ENCODE measurements at places on chromosomes 1 and 21.

DNA sequence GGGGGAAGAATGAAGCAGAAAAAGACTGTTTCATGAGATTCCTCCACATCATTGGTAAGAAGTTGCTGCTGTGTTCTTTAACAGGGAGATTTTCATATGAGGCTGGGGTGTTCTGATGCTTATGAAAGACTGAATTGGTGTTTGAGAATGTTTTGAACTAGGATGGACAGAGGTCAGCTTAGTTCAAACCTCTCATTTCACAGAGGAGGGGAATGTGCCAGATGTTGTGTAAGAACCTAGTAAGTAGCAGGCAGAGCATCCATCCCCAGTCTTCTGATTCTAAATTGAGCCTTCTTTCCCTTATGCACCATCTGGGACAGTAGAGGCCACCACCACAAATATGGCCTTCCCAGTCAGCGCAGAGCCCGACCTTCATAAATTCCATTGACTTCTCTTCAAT is 43.7 kb downstream of the SAMD13 start:
- DNase-seq = no peak

DNA sequence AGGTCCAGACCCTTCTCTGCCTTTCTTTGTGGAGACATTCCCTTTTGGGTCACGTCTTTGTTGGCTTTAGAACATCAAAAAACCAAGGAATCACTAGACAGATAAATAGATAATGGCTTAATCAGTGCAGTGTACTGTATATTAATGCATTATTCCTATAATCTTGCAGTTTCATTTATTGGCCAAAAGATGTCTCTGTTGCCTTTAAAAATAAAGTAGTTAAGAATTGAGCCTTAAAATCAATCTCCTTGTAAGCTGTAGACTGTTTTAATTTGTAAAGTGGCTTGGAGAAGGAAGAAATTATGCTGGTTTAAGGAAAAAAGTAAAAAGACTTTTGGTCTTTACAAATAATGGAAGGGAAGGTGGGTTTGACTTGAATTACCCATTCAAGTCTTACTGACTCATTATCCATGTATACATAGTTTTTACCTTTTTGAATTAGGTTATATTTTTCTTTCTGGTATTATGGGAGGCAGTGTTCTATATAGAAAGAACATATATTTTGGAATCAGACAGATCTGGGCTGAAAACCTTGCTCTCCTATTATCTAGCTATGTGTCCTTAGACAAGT is 84.6 kb downstream of the VPS13D start:
- no peak for DNase-seq

- DNase-seq = no peak
Measured at GRCh38 chr1:247562198-247562597, 13.3 kb downstream of the GCSAML start.

DNA sequence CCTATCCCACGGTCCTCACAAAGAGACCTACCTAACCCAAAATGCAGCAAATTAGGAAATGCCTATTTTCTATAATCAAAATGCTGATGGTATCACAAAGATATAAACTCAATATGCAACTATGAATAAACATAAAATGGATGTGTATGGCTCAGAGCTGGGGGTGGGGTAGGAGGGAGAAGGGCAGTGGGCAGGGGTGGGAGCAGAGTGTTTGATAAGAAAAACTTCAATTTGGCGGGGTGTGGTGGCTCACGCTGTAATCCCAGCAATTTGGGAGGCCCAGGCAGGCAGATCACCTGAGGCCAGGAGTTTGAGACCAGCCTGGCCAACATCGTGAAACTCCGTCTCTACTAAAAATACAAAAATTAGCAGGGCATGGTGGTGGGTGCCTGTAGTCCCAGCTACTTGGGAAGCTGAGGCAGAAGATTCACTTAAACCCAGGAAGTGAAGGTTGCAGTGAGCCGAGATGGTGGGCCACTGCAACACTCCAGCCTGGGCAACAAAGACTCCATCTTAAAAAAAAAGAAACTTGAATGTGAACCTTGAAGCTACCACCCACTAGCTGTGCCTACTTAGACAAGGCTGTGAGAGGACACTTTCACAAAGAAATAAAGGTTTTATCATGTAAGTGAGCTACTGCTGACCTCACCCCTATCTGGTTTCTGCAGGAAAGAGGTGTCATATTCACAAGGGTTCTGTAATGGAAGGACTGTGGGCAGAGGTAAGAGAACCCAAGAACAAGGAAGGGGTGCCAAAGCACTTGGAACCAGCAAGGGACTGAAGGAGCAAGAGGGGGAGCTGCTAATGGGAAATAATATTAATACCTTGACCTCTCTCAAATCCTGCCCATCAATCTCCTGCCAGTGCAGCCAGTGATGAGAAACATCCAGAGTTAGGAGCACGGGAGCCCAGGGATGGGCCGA is 53.0 kb downstream of the HLCS start:
- DNase-seq = no peak

DNA sequence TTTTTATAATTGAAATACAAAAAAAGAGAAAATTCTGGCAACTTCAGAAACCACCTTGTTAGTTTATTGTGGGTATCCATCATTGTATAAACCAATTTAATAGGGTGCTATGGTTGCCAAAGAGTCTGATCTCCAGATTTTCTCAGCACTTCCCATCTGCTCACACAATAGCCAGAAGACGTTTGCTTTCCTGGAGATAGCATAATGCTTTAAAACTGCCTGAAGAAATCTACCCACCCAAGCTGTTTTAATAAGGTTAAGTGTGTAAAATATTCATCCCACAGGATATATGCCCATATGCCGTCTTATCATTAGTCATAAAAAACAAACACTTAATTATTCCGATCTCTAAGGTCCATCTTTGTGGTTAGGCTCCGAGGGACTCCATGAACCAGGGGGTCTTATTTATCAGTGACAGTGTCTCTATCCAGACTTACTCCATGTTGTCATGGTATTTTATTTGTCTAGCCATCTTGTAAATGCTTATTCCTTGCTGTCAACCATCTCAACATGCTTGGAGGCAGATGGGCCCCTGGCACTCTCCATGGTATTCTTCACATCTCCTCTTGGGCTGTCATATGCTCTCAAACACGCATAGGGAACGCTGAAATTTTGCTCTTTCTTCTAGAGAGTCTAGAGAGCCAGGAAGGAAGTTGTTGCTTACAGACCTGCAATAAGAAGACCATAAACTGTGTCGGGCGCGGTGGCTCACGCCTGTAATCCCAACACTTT is 58.5 kb downstream of the MAP10 start:
- DNase-seq = no peak

DNA sequence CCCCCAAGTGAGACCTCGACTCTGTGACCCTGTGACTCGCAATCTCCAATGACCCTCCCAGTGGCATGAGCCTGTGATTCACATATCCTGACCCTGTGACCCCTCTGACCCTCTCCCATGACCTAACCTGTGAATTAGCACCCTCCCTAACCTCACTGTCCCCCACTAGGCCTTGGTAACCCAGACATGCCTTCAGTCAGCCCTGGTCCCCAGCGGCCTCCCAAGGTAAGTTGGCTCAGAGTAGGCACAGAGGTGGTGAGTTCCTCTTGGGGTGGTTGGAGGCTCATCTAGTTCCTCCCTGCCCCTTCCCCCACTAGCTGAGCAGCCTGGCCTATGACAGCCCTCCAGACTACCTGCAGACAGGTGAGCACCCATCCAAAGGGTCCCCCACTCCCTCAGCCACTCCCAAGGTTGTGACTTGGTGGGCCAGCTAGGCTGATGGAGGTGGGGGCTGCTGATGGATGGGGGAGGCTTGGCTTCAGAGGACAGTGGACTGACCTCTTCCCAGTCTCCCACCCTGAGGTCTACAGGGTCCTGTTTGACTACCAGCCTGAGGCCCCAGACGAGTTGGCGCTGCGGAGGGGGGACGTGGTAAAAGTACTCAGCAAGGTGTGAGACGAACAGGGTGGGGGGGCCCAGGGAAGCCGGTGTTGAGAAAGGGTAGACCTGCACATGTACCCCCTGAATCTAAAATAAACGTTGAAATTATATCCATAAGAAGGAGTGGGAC is 1.6 kb downstream of the SH3D21 start:
- DNase-seq = no peak

DNA sequence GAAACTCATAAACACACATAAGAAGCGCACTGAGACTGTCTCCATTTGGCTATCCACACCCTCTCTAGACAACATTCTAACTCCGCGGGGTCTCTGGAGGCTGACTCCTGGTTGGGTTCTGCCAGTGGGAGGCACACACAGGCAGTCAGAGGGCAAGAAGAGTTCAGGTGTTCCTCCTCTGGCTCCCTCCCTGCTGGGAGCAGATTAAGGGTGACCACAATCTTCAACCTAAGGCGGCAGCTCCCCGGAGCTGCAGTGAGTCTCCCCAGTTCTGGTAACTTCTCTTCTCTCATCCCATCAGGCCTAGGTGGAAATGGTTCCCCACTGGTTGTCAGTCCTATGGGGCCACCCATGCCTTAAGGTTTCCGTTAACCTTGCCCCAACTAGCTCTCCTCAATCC is 7.4 kb upstream of the TENT5C start:
- DNase-seq = no peak

DNA sequence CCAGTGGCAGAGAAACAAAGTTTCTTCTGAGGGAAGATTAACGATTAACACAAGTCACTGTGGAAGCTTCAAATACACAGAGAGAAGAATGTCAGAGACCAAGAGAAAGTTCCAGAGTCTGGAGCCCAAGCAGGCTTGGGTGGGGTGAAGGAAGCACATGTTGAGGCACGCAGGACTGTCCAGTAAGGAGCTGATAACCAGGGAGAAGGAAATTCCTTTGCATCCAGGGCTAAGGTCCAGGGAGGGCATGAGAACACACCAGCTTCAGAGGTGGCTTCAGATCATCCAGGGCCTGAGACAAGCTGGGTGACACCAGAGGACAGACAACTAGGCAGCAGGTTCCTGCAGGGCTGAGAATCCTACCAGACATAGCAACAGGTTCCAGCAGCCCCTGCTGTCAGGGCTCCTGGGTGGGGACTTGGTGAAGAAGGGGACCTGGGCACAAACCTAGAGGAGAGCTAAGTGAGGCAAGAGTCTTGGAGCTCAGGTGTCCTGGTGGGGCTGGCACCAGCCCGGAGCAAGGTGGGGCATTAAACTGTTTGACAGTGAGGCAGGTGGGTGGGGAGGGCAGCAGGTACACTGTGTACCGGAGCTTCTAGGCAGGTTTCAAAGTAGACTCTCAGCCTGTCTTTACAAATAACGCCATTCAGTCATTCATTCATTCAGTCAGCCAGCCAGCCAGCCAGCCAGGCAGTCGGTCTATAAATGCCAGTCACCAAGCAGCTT is 2.6 kb upstream of the SPRR1A start:
- no peak for DNase-seq

- DNase-seq = no peak
Measured at GRCh38 chr1:66396212-66396890, 137.6 kb upstream of the SGIP1 start.

DNA sequence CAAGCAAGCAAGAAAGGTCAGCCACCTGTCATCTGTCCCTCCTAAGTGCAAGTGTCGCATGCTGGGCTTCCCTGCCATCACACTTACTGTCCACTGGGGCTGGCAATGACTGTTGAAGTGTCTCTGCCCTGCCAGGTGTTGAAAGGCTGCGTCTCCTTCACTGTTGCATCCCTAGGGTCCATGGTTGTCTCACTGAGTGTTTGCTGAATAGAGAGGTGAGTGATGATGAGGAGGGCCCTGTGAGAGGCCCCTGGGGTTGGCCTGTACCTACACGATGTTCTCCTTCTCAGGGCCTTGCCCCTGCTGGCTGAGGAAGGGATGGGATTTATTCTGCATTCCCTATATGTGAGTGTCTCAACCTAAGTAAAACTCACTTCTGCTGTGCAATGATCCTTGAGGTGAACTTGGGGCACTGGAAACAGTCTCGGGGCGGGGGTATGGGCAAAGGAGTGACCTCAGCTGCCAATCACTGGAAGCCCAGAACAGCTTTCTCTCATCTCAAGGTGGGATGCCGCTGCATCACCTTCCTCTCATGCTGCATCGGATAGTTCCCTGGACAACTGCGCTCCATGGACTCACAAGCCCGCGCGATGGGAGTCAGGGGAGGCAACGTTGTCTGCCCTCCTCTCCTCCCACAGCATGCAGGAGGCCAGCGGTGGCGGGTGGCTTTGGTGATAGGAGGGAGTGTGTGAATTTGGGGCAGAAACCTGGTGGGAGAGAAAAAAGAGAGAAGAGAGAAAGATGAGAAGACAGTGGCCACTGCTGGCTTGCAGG is 35.8 kb upstream of the SOX13 start:
- DNase-seq = no peak

DNA sequence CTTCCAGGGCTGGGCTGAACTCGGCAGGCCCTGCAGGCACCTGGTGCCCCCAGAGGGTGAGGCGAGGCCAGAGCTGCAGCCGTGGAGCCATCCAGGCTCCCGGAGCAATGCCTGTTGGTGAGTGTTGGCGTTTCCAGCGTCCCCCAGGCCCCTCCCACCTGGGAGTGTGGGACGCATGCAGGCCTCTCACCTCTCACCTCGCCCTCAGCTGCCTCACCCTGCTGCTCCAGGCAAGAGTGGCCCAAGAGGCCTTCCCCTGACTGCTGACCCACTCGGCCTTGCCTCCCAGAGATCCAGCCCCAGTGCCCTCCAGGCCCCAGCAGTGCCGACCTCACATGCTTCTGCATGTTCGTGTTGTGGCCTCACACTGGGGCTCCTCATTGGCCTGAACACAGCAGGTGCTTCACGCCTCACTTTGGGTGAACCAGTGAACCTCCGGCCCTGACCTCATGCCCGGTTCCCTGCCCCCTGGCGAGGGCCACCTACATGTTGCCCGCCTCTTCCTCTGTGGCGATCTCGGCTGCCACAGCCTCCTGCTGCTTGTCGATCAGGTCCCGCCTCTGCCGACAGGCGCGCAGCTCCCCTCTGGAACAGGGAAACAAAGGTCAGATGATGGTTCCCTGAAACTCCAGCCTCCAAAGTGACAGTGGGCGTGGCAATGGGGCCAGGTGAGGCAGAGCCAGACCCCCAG is 17.0 kb downstream of the CFAP74 start:
- DNase-seq = no peak

- no peak for DNase-seq
Measured at GRCh38 chr1:246416261-246416660, 90.8 kb downstream of the SMYD3 start.

GRCh38 chr1:244067893-244068292 is 16.8 kb downstream of the ZBTB18 start:
- no peak for DNase-seq

- DNase-seq = no peak
Measured at GRCh38 chr1:46401154-46401913, 7.2 kb downstream of the FAAH start.

DNA sequence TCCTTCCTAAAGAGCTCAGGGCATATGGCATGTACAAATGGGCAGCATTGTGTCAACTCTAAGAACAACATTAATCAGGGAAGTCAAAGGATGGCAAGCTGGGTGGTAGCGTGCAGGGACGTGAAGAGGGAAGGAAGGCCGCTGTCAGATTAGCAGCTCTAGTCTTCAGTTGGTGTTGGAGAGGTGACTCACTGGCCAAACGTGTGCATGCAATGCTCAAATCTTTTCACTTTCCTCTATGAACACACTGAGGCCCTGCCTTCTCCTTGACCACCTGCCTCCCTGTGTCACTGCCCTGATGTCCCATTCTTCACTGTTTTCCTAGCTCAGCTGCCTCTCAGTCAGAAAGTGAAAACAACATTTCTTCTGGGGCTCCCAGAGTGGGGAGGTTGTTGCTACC is 5.9 kb upstream of the PIGR start:
- DNase-seq = no peak

GRCh38 chr1:164654200-164654599 is 95.2 kb downstream of the PBX1 start:
- DNase-seq = no peak

- DNase-seq = no peak
Measured at GRCh38 chr1:75725266-75725665, 757 bp downstream of the ACADM start.
